ENCODE measurements at places on chromosomes 16 and 17.

DNA sequence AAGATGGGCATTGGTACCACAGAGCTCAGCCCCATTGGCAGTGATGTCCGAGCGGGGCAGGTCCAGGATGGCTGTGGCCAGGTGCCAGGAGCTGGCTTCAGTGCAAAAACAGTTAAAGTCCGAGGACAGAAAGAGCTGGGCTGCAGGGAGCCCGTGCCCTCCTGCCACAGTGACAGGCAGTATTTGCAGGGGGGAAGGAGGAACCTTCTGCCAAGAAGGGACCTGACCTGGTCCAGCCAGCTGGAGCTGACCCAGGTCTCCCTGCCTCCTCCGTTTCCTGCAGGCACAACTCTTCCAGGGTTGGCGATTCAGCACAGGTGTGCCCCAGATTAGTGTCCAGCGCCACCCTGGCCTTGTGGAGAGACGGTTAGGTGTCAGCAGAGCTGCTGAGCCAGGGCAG is 199.0 kb downstream of the ENGASE start:
- no peak overlapping the region for H3K27ac ChIP-seq
- peaks cover 9% of the 10 kb centered on the region for H3K4me1 ChIP-seq
- DNase-seq, result peak; percentile 21
- no peak overlapping the region for H3K4me3 ChIP-seq
- H3K36me3 ChIP-seq, result no peaks in the 10 kb centered on the region

GRCh38 chr17:30558686-30559545 is 81.7 kb downstream of the GOSR1 start:
- no peak overlapping the region for H3K27ac ChIP-seq
- DNase-seq, result no peak
- H3K4me3 ChIP-seq, result no peak overlapping the region

GRCh38 chr16:27181019-27181790 is 22.1 kb upstream of the KDM8 start:
- DNase-seq, result no peak
- no peak overlapping the region for H3K4me3 ChIP-seq
- H3K4me1 ChIP-seq, result no peaks in the 10 kb centered on the region
- H3K36me3 ChIP-seq, result no peaks in the 10 kb centered on the region
- H3K27ac ChIP-seq, result no peak overlapping the region

GRCh38 chr16:27408602-27409031 is 6.6 kb downstream of the IL21R start:
- H3K27me3 ChIP-seq, result peaks cover 7% of the 10 kb centered on the region
- no peaks in the 10 kb centered on the region for H3K4me1 ChIP-seq
- no peak overlapping the region for H3K4me3 ChIP-seq
- no peak overlapping the region for H3K27ac ChIP-seq
- H3K36me3 ChIP-seq, result no peaks in the 10 kb centered on the region

DNA sequence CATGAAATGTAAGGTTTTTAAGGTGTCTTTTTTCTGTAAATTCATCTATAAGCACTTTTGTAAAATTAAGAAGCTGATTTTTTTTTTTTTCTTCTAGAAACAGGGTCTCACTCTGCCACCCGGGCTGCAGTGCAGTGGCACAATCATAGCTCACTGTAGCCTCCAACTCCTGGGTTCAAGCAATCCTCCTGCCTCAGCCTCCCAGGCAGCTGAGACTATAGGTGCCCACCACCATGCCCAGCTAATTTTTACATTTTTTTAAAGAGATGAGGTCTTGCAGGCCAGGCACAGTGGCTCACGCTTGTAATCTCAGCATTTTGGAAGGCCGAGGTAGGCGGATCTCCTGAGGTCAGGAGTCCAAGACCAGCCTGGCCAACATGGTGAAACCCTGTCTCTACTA is 4.5 kb upstream of the CYB5B start:
- H3K36me3 ChIP-seq, result no peaks in the 10 kb centered on the region
- no peaks in the 10 kb centered on the region for H3K4me1 ChIP-seq
- H3K27ac ChIP-seq, result no peak overlapping the region

DNA sequence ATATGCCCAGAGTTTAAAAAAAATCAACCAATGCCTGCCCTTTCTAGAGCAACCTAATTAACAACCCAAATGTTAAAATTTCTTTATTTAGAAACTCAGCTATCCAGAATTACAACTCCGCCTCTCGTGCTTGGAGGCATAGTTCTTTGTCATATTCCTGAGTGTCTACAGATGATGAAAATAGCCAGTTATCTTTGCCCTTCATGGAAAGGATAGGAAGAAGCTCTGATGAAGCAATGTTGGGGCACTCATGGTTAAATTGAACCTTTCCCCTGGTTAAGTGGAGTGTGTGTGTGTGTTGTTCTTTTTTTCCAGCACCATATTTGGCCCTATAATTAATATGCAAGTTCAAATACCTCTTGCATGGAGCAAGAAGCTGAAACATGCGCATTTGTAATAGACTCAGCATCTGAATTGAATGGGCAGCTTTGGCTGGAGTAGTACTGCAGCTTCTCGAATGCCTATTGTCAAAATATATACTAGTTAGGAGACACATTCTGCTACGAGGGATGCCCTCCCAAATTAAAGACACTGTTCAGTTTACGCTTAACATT is 506.2 kb downstream of the WWOX start:
- H3K36me3 ChIP-seq, result no peaks in the 10 kb centered on the region
- H3K27ac ChIP-seq, result no peak overlapping the region
- no peak for DNase-seq
- no peaks in the 10 kb centered on the region for H3K27me3 ChIP-seq
- no peaks in the 10 kb centered on the region for H3K4me1 ChIP-seq

DNA sequence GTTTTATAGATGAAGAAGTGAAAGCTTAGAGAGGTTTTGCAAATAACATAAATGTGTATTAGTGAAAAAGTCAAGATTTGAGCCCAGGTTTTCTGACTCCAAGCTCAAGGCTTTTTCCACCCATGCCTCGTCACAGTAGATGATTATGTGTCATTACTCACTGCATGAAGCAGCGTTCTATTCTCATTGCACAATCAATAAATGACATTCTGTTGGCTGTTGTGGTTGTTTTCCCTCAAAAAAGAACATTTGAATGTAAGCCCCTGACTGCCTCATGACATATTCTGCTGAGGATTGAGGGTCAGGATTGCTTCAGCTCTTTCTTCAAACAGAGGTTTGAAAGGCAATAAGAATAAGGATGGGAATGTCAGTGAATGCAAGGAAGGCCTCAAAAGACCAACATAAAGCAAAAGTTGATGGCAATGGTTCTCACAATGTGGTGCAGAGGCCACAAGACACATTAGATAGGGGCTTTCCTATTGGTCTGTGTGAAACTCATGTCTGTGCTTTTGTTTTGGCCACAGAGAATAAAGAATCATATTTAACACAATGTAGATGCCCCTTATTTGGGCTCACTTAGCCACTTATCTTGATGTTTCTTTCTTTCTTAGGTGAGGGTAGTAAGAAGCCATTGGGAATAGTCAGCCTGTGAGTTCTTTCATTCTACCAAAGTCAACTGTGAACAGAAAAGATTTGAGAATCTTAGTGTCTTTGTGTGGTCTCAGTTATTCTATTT is 5.4 kb upstream of the MMD start:
- H3K27me3 ChIP-seq, result no peaks in the 10 kb centered on the region
- H3K36me3 ChIP-seq, result no peaks in the 10 kb centered on the region
- H3K4me1 ChIP-seq, result peaks cover 3% of the 10 kb centered on the region
- H3K4me3 ChIP-seq, result no peak overlapping the region

GRCh38 chr17:7248796-7249195 is 2.7 kb downstream of the CTDNEP1 start:
- H3K27me3 ChIP-seq, result no peaks in the 10 kb centered on the region
- H3K4me3 ChIP-seq, result no peak overlapping the region
- H3K36me3 ChIP-seq, result no peaks in the 10 kb centered on the region
- H3K4me1 ChIP-seq, result peaks cover 30% of the 10 kb centered on the region
- no peak overlapping the region for H3K27ac ChIP-seq
- no peak for DNase-seq

DNA sequence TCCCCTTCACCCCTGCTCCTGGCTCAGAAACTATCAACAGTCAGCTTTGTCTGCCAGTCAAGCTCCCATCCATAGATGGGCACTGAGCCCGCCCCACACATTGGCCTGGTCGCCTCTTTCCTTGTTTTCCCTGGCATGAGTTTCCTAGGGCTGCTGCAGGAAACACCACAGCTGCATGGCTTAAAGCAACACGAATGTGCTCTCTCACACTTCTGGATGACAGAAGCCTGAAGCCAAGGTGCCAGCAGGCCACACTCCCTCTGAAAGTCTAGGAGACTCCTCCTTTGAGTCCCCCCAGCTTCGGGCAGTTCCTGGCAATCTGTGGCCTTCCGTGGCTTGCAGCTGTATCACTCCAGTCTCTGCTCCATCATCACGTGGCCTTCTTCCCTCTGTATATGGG is 69.9 kb downstream of the TBC1D16 start:
- H3K27me3 ChIP-seq, result no peaks in the 10 kb centered on the region
- no peak overlapping the region for H3K27ac ChIP-seq
- no peaks in the 10 kb centered on the region for H3K36me3 ChIP-seq

GRCh38 chr16:13441675-13442074 is 478.3 kb upstream of the ERCC4 start:
- no peaks in the 10 kb centered on the region for H3K27me3 ChIP-seq
- no peak overlapping the region for H3K4me3 ChIP-seq
- no peaks in the 10 kb centered on the region for H3K36me3 ChIP-seq
- no peaks in the 10 kb centered on the region for H3K4me1 ChIP-seq
- no peak overlapping the region for H3K27ac ChIP-seq
- no peak for DNase-seq

DNA sequence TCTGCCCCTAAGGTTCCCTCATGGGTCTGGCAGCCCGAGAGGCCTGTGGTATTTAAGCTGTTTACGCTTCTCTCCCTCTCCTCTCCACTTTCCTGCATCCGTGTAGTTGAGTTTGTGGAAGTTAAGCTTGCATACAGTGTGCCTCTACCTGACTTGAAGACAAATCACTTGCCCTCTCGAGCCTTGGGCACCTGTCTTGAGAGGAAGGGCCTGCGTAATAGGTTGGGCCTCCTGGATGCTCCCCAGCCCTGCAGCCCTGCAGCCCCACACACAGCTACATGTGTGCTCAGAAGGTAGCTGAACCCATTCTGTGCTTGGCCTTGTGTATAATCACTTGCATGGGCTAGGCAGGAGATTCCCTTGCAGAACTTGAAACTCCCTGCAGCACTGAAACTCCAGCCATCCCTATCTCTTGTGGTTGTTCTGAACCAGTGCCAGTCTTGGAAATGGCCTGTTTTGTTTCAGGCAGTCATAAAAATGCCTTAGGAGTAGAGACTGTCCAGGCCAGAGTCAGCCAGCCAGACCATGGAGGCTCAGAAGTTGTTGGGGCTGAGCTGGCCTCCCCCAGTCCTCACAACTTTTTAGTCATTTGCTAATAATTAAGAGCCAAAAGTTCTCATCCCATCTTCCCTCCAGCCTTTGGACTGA is 134.6 kb downstream of the CLEC16A start:
- no peaks in the 10 kb centered on the region for H3K36me3 ChIP-seq
- DNase-seq, result no peak
- no peak overlapping the region for H3K4me3 ChIP-seq
- H3K4me1 ChIP-seq, result peaks cover 3% of the 10 kb centered on the region
- peak overlapping the region; percentile 47 for H3K27ac ChIP-seq
- H3K27me3 ChIP-seq, result no peaks in the 10 kb centered on the region

- no peaks in the 10 kb centered on the region for H3K27me3 ChIP-seq
- H3K36me3 ChIP-seq, result peaks cover 11% of the 10 kb centered on the region
- no peak overlapping the region for H3K27ac ChIP-seq
- no peak overlapping the region for H3K4me3 ChIP-seq
- peaks cover 8% of the 10 kb centered on the region for H3K4me1 ChIP-seq
Observed at GRCh38 chr17:38916771-38917170, 8.6 kb upstream of the LASP1NB start.

All from pancreas (tissue), 10 donors.